Activated naive CD4-positive, alpha-beta T cell (primary cell): ENCODE measurements at places on chromosomes 7 and 10.

DNA sequence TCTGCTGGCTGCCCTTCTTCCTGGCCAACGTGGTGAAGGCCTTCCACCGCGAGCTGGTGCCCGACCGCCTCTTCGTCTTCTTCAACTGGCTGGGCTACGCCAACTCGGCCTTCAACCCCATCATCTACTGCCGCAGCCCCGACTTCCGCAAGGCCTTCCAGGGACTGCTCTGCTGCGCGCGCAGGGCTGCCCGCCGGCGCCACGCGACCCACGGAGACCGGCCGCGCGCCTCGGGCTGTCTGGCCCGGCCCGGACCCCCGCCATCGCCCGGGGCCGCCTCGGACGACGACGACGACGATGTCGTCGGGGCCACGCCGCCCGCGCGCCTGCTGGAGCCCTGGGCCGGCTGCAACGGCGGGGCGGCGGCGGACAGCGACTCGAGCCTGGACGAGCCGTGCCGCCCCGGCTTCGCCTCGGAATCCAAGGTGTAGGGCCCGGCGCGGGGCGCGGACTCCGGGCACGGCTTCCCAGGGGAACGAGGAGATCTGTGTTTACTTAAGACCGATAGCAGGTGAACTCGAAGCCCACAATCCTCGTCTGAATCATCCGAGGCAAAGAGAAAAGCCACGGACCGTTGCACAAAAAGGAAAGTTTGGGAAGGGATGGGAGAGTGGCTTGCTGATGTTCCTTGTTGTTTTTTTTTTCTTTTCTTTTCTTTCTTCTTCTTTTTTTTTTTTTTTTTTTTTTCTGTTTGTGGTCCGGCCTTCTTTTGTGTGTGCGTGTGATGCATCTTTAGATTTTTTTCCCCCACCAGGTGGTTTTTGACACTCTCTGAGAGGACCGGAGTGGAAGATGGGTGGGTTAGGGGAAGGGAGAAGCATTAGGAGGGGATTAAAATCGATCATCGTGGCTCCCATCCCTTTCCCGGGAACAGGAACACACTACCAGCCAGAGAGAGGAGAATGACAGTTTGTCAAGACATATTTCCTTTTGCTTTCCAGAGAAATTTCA lies 1.7 kb downstream of the ADRB1 start:
- no peak for DNase-seq

GRCh38 chr7:100685631-100686145 lies 8.4 kb downstream of the GIGYF1 start:
- no peak for DNase-seq

DNA sequence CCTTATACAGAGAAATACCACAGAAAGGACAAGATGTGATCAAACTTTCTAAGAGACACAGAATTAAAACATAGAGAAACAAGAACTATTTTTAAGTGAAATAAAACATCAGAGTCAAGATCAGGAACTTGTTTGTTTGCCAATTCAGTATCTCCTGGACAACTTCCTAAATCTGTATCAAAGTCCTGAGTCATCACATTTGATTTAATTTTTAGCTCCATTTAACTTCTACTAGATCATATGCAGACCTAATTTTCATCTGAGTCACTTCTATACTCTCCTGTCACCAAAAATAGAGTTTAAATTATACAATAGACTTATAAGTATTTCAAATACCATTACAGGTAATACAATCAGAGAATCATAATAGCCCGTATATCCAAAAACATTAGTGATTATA lies 268.1 kb downstream of the PRKG1 start:
- no peak for DNase-seq

DNA sequence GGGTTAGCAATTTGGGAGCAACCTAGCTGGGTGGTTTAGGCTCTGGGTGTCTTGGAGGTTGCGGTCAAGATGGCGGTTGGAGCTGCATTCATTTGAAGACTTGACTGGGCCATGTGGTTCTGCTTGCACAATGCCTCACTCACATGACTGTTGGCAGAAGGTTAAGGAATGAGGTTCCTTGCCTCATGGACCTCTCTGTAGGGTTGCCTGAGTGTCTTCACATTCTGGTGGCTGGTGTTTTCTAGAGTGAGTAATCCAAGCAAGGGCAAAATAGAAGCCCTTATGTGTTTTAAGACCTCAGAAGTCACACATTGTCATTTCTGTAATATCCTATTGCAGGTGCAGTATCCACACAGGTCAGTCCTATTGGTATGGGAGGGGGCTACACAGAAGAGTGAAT lies 52.0 kb downstream of the CDK14 start:
- DNase-seq = no peak

DNA sequence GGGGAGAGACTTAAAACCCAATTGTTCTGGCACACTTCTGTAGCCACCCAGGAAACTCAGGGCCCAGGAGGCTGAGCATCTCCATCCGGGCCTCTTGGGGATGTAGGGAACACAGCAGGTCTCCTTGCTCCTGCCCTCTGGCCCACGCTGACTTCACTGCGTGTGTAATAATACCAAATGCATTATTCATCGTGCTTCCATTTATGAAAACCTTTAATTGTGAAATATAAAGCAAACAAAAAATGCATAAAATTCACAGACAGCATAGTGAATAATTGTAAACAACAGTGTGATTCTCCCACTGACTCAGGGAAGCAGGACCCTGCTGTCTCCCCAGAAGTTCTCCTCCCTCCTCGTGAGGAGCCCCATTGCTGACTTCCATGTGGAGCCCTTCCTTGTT lies 70.3 kb upstream of the SHH start:
- no peak for DNase-seq

DNA sequence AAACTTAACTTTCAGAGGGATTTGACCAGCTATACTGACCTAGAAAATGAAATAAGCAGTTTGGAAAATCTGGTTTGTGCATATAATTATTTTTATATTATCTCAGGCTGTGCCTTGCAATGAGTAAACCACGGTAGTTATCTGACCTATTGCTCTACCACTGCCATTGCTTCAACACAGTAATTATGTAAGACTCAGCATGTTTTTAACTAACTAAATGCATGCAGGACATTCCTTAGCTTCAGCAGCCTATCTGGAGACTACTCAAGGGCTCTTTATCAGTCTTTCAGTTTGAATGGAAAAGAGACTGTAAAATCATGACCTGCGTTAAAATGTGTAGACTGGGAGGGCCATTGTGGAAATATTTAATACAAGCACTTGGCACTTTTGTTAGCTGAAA lies 22.5 kb downstream of the CHN2 start:
- no peak for DNase-seq

DNA sequence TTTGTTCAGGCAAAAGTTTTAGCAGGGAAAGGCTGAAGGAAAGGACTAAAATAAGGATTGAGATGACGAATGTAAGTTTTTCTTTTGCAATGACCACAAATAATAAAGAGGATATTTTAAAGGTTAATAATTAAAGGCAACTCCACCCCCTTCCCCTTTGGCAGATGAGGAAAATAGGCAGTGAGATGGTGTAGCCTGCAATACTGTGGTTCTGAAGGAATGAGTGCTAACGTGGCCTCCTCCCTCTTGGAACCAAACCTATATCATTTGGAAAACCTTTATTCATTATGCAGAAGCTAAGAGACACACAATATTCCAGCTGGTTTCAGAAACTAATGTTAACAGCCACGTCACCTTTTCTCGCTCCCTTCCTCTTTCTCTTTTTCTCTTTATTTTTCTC lies 70.9 kb upstream of the COL1A2 start:
- no peak for DNase-seq

DNA sequence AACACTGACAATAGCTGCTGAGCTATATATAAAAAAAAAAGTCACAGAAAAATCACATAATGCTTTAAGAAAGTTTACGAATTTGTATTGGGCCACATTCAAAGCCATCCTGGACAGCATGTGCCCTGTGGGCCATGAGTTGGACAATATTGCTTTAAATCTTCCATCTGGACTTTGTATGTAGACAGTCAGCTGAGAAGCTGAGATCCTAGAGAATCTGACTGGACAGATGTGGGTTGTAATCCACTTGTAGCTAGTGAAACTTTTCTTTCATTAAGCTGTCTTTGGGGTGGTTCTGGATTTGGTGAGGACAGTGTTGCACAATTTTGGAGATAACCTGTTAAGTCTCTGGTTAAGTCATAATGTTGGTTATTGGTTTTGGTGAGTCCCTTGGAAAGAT lies 824.5 kb downstream of the CCSER2 start:
- no peak for DNase-seq

DNA sequence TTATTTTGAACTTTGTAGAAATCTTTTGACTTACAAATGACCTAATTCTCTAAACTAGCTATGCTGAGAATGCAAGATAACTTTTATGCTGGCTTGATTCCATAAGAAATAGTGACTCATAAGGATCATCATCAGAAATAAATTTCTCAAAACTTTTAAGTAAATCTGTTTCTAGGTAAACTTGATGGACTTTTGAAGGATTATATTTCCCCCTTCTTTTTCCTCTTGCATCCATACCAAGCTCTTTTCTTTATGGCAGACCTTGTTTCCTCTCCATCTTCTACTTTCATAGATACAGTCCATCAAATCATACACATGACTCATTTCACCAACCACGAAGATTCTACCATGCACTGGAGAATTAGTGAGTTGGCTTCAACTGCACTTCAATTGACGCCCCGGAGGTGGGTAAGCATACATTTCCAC lies 336.3 kb downstream of the KCNMA1 start:
- DNase-seq = no peak

- DNase-seq = no peak
These were observed 44.5 kb downstream of the TBATA start for GRCh38 chr10:70740406-70741288.

GRCh38 chr10:84049645-84050011 lies 89.7 kb upstream of the GHITM start:
- DNase-seq = no peak

DNA sequence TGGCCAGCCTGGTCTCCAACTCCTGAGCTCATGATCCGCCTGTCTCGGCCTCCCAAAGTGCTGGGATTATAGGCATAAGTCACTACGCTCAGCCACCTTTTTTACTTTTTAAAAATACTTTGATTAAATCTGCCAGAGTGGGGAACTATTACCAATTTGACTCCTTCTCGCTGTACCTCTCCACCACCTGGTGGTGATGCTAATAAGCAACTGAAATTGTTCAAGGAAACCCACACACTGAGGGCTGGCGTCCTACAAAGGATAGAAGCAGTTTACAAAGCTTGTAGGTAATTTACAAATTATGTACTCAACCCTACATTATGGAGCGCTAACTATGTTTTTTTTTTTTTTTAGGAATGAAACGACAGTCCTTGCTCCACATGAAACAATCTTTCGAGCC lies 111.1 kb downstream of the CPED1 start:
- DNase-seq = no peak

DNA sequence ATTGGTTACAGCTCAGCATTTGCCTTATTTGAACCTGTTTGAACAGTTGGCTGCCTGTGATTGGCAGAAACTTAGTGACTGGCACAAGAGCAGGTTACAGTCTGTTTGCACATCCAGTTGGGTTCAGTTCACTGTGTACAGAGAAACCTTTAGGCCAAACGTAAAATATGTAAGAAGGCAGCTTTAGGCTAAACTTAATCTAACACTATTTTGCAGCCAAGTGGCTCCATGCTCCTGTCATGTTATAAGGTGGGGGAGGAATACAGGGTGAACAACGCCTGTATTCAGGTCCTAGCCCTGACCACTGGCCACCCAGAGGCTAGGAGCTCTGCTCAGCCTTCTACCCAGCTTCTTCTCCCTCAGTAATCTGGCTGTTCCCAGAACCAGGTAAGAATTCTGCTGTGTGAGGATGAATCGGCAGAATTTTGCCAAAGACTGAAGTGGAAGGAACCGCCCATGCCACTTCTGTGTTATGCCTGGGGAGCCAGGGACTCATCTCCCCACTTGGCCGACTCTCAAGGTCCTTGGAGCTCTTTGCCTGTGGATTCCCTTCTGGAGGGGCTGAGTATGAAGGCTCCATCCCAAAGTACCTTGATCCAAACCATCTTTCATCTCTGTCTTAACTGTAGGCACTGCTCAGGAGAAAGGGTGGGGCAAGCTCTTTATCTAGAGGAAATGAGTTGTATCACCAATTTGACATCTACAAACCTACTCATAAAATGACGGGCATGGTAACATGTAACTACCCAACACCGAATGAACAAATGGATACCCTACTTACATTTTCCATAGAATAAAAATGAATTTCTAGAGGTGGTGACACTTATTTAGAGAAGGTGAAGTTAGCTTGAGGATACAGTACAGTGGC lies 164.4 kb upstream of the NAMPT start:
- DNase-seq = no peak

- DNase-seq = no peak
These were observed 726.9 kb downstream of the TNS3 start for GRCh38 chr7:46854958-46855473.

DNA sequence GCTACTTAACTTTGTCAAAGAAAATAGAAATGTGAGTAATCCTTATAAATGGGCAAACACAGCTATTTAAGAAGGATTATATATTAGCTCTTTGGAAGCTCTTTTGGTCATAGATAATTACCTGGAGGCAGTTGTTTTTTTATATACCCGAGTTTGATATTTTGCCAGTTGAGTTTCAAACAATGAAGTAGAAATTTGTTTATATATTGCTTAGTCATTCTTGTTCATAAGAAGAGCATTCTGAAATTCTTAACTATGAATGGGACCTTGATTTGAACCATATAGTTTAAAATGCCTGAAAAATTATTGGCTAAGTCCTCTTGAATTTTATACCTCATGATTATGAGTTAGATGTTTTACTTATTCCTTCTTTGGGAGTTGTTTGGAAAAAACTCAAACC lies 36.4 kb downstream of the MINPP1 start:
- DNase-seq = no peak

GRCh38 chr7:136997735-136998134 lies 129.3 kb downstream of the CHRM2 start:
- no peak for DNase-seq

GRCh38 chr10:114780577-114781184 lies 40.9 kb upstream of the FHIP2A start:
- DNase-seq = no peak

DNA sequence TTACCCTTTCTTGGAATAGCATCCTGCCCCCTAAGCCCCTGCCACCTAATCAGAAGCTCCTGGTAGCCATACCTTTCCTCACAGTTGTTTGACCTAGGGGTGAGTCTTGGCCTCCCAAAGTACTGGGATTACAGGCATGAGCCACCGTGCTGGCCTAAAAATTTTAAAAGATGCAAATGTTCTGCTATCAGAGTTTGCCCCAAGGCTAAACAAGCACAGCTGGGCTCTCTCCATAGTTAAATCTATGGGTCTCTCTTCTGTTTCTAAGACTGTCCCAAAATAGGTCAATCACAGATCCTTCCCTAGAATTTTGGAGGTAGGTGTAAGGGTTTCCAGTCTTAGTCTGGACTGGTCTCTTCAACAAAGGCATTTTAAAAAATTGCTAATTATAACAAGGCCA lies 12.9 kb upstream of the UBN2 start:
- DNase-seq = no peak
